Esophagus (tissue), 2 donors: ENCODE measurements at places on chromosomes 4 and X. TPM values are rescaled to one million over a fixed set of nuclear protein-coding genes. Genes with fewer than 3 reads are reported as not detected.

The TACR3 gene
- not detected for polyA plus RNA-seq

The SEC24B gene
- polyA plus RNA-seq: 7.4 TPM

The OCIAD2 gene
- 40.2 TPM for polyA plus RNA-seq

The FAM13A gene
- polyA plus RNA-seq: 2.5 TPM

The PDGFC gene
- polyA plus RNA-seq: 0.98 TPM

The CFAP47 gene
- not detected for polyA plus RNA-seq

The PDS5A gene
- polyA plus RNA-seq: 16.8 TPM

The KCTD8 gene
- polyA plus RNA-seq: 0.02 TPM

The MPP1 gene
- 4.1 TPM for polyA plus RNA-seq

The ASB5 gene
- polyA plus RNA-seq: 0.94 TPM

The GC gene
- polyA plus RNA-seq: not detected

The LRCH2 gene
- 0.35 TPM for polyA plus RNA-seq

The HPSE gene
- 16.7 TPM for polyA plus RNA-seq

The COL25A1 gene
- polyA plus RNA-seq: 0.02 TPM

The CSAG3 gene
- polyA plus RNA-seq: not detected

The OTC gene
- polyA plus RNA-seq: 0.12 TPM

The TGIF2LX gene
- not detected for polyA plus RNA-seq

The OPRPN gene
- not detected for polyA plus RNA-seq

The CLOCK gene
- polyA plus RNA-seq: 8.3 TPM

The PWWP3B gene
- 0.01 TPM for polyA plus RNA-seq

The SLC10A6 gene
- 2.8 TPM for polyA plus RNA-seq

The STARD8 gene
- 0.86 TPM for polyA plus RNA-seq

The RPL10 gene
- 2,998 TPM for polyA plus RNA-seq

The ATP2B3 gene
- polyA plus RNA-seq: not detected

The DMRTC1B gene
- polyA plus RNA-seq: not detected

The LRPAP1 gene
- polyA plus RNA-seq: 87.0 TPM

The MMRN1 gene
- polyA plus RNA-seq: 6.5 TPM

The MID1 gene
- polyA plus RNA-seq: 4.6 TPM

The SUPT20HL1 gene
- polyA plus RNA-seq: not detected

The VSIG4 gene
- 4.0 TPM for polyA plus RNA-seq

The NDP gene
- not detected for polyA plus RNA-seq

The FAM9B gene
- not detected for polyA plus RNA-seq
